ENCODE measurements at places on chromosomes 4 and X. TPM values are rescaled to one million over a fixed set of nuclear protein-coding genes. Genes with fewer than 3 reads are reported as not detected.

GRCh38 chr4:37653601-37654000 is 32.6 kb downstream of the RELL1 start:
- H3K4me3 ChIP-seq: no peak overlapping the region
- H3K4me1 ChIP-seq: peaks cover 3% of the 10 kb centered on the region
- no peaks in the 10 kb centered on the region for H3K27me3 ChIP-seq
- H3K27ac ChIP-seq: no peak overlapping the region
- DNase-seq: no peak

The RBBP7 gene
- total RNA-seq: 99.8 TPM

The FREM3 gene
- total RNA-seq: not detected

- peak overlapping the region; percentile 40 for H3K27ac ChIP-seq
- H3K4me3 ChIP-seq: no peak overlapping the region
- DNase-seq: peak; percentile 66
- H3K4me1 ChIP-seq: peaks cover 28% of the 10 kb centered on the region
- peaks cover 53% of the 10 kb centered on the region for H3K36me3 ChIP-seq
Observed at GRCh38 chr4:10085386-10085785, 31.2 kb downstream of the WDR1 start.

DNA sequence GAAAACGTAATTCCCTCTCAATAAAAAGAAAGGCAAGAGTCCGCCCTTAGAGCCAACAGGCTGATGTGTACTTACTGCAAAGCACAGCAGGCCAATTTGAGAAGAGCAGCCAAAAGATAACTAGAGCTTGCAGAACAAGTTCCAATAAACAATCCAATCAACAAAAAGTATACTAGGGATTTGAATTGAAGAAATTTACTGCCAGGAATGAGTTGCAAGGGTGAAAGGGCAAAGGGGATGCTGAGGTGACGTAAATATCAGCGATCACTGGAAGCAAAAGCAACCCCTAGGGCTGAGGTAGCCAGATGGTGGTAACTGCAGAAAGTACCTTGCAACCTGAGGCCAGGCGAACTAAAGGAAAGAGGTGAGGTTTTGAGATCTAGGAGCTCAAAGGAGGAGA is 152.1 kb upstream of the TENM3 start:
- no peak overlapping the region for H3K27ac ChIP-seq
- no peaks in the 10 kb centered on the region for H3K36me3 ChIP-seq
- DNase-seq: no peak
- H3K4me3 ChIP-seq: no peak overlapping the region
- no peaks in the 10 kb centered on the region for H3K27me3 ChIP-seq

The NCAPG gene
- total RNA-seq: 0.28 TPM

DNA sequence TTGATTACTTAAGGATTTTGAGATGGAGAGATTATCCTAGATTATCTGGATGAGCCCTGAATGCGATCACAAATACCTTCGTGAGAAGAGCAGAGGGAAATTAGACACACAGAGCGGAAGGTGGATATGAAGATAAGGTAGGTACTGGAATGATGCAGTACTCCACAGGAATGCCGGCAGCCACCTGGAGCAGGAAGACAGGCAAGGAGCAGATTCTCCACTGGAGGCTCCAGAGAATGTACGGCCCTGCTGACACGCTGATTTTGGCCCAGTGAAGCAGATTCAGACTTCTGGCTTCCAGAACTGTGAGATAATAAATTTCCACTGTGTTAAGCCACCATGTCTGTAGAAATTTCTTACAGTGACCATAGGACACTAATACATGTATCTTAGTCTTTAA is 79.4 kb upstream of the PITX2 start:
- no peaks in the 10 kb centered on the region for H3K27me3 ChIP-seq
- H3K4me1 ChIP-seq: no peaks in the 10 kb centered on the region
- no peak overlapping the region for H3K4me3 ChIP-seq
- DNase-seq: no peak
- no peak overlapping the region for H3K27ac ChIP-seq

GRCh38 chrX:63561425-63561824 is 210.3 kb upstream of the SPIN4 start:
- H3K27ac ChIP-seq: peak overlapping the region; percentile 88
- H3K4me3 ChIP-seq: peak overlapping the region; percentile 57
- no peak for DNase-seq
- no peaks in the 10 kb centered on the region for H3K27me3 ChIP-seq

The TXK gene
- total RNA-seq: 0.99 TPM

GRCh38 chr4:39565878-39566600 is 38.8 kb upstream of the UGDH start:
- no peaks in the 10 kb centered on the region for H3K4me1 ChIP-seq
- peaks cover 31% of the 10 kb centered on the region for H3K36me3 ChIP-seq
- no peak overlapping the region for H3K4me3 ChIP-seq
- no peaks in the 10 kb centered on the region for H3K27me3 ChIP-seq
- no peak for DNase-seq

The GPRASP3 gene
- total RNA-seq: 7.2 TPM

The MSX1 gene
- 1.9 TPM for total RNA-seq

GRCh38 chrX:37437160-37437559 is 88.0 kb downstream of the PRRG1 start:
- no peaks in the 10 kb centered on the region for H3K36me3 ChIP-seq
- DNase-seq: no peak
- H3K4me3 ChIP-seq: no peak overlapping the region
- H3K27ac ChIP-seq: no peak overlapping the region
- H3K27me3 ChIP-seq: no peaks in the 10 kb centered on the region
- no peaks in the 10 kb centered on the region for H3K4me1 ChIP-seq

The ARHGAP4 gene
- 18.2 TPM for total RNA-seq

The HERC3 gene
- total RNA-seq: 34.6 TPM

DNA sequence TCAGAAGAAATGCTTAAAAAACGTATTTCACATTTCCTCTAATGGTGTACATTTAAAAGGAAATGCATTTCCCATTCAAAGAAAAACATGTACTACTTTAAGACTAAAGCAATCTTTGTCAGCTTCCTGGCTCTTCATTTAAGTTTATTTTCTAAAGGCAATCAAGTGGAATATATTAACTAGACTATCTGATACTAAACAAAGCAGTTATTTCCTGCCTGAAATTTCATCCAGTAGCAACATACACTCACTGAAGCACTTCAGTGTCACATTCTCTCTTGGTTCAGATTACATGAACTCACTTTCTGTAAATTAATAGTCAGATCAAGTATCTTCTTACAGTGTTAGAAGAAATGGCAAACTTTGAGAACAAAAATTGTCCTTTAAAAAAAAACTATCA is 42.5 kb downstream of the LRBA start:
- no peak overlapping the region for H3K27ac ChIP-seq
- H3K4me3 ChIP-seq: no peak overlapping the region
- no peaks in the 10 kb centered on the region for H3K27me3 ChIP-seq
- H3K36me3 ChIP-seq: no peaks in the 10 kb centered on the region
- no peaks in the 10 kb centered on the region for H3K4me1 ChIP-seq

The MAGEB1 gene
- total RNA-seq: not detected

The MUC7 gene
- total RNA-seq: not detected

GRCh38 chr4:135201081-135201480 is 999.5 kb upstream of the PABPC4L start:
- H3K27ac ChIP-seq: no peak overlapping the region
- no peaks in the 10 kb centered on the region for H3K27me3 ChIP-seq
- H3K4me1 ChIP-seq: no peaks in the 10 kb centered on the region
- H3K36me3 ChIP-seq: no peaks in the 10 kb centered on the region

The LRP2BP gene
- total RNA-seq: 2.6 TPM

The SCRG1 gene
- 2.6 TPM for total RNA-seq

GRCh38 chrX:52265713-52266112 is 81.0 kb downstream of the MAGED4 start:
- no peak overlapping the region for H3K27ac ChIP-seq
- no peaks in the 10 kb centered on the region for H3K27me3 ChIP-seq
- H3K36me3 ChIP-seq: no peaks in the 10 kb centered on the region
- no peak for DNase-seq
- H3K4me3 ChIP-seq: no peak overlapping the region

DNA sequence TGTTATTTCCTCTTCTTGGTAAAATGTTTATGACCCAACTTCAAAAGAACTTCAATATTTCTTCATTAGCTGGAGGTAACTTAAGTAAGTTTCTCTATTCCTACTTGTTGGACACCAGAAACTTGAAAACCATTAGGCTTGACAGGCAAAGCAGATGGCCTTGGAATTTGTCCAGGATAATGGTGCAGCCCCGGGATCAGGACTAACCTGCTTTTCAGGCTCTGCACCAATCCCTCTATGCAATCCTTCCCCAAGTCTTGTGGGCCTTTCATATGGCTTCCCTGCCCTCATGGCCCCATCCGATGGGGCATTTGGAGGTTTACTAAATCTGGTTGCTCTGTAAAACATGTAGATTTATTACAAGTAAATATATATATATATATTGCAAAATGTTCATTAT is 68.5 kb downstream of the SPINK2 start:
- H3K4me1 ChIP-seq: peaks cover 15% of the 10 kb centered on the region
- no peaks in the 10 kb centered on the region for H3K27me3 ChIP-seq
- H3K4me3 ChIP-seq: no peak overlapping the region
- H3K36me3 ChIP-seq: no peaks in the 10 kb centered on the region

DNA sequence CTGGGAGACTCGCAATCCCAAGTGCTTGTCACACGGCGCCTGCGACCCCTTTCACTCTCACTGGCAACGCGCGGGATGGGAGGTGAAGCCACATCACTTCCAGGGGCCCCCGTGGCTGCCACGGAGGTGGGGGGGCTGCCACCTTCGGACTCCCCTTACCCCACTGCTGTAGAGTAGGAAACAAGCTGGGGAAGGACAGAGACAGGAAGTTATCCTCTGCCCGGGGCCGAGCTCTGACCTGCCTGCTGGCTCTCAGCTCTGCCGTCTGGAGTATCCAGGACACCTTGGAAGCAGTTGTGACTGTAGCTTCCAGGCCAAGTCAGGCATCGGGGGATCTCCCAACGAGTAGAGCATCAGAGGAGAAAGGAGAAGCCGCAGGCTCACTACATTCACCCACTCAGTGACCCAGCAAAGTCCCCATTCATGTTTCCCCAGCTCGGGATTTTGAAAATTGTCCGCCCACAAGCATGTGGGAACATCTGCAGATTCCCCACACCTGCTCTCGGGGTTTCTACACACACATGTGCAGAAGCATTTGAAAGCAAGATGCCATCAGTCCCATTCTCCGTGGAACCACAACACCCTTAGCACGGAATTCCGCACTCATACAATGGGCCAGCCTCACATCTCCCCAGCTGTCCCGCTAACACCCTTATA is 10.8 kb downstream of the PDZD4 start:
- no peaks in the 10 kb centered on the region for H3K36me3 ChIP-seq
- DNase-seq: no peak
- H3K27ac ChIP-seq: no peak overlapping the region
- no peaks in the 10 kb centered on the region for H3K4me1 ChIP-seq
- H3K27me3 ChIP-seq: no peaks in the 10 kb centered on the region

The SLC35A2 gene
- total RNA-seq: 6.4 TPM
